Lung (tissue), 17 donors: ENCODE measurements at places on chromosomes 4 and X.

DNA sequence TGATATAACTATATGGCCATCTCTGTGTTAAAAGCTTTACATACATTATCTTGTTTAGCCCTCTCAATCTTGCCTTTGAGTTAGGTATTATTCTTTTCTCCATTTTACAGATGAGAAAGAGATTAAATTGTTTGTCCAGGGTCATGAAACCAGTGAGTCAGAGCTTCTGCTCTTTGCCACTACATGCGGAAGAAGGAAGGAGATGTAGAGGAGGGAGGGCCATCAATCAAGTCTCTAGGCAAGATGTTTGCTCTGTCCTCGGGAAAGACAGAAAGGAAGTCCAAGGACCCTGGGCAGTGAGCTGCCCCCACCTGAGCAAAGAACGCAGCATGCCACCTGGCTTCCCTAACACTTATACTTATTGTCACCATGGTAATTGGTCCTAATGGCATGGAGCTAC, 133.7 kb upstream of the IL1RAPL2 start:
- no peak for DNase-seq

- DNase-seq, result no peak
These were observed 87.7 kb downstream of the FAM13A start for GRCh38 chr4:88969271-88969670.

- no peak for DNase-seq
These were observed 66.3 kb downstream of the MED28 start for GRCh38 chr4:17680559-17681280.

DNA sequence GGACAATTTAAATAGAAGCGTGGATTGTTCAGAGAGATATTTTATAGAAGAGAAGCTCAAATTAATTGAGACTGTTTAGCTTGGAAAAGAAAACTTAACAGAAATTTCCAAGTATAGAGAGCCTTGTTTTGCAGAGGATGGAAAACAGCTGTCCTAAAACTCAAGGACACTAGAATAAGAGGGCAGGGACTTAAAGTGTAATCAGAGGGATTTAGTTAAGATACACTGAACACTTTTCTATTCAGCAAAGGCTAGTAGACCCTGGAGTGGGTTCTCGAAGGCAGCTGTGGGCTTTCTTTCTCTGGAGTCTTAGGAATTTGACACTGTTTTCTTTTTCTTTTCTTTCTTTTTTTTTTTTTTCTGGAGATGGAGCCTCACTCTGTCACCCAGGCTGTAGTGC, 92.7 kb upstream of the ARX start:
- DNase-seq, result peak; percentile 76

DNA sequence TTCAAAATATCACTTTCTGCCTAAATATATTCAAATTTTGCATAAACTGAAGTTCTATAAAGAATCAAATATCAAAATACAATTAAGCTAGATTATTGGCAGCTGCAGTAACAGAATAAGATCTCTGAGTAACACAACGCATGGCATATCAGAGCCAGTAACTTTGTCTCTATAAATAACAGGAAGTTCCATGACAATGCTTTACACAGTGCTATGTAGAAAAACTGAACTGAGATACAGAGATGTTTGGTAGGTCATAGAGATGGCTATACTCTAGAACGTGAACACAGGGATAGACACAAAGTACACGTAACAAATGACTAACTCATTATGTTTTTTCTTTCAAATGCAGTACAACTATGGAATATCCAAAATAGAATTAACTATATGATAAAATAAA, 18.2 kb downstream of the UBE2D3 start:
- no peak for DNase-seq

DNA sequence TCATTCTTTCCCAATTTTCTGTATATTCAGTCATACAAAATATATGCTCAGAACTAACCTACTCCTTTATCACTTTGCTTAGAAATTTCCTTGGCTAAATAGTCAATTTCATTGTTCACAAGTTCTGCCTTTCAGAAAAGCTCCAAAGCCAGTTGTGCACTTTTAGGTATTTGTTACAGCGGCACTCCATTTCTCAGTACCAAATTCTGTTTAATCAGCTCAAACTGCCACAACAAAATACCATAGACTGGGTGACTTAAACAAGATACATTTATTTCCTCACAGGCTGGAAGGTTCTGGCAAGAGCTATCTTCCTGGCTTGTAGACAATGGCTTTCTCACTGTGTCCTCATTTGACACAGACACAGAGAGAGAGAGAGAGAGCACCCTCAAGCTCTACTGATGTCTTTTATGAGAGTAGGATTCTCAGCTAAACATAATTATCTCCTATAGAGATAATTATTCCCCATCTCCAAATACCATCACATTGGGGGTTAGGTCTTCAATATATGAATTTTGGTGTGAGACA, 188.8 kb upstream of the FSTL5 start:
- no peak for DNase-seq

- no peak for DNase-seq
These were observed 12.7 kb downstream of the KLHL34 start for GRCh38 chrX:21645431-21645830.

DNA sequence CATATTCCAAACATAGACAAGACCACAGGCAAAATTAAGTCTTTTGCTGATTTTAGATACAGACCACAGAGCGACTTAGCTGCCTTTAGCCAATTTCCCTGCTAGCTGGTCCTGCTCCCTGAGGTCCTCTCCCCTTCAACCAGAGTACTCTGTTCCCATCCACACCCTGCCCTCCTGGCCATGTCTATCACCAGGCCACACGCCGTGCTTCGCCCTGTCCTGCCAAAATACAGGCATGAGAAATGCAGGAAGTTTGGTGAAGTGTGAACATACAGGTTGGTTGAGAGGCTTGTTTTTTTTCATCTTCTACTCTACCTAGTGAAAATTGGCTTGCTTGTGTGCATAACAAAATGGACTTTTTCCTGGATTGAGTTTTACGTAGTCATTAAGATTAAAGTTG, 226.2 kb upstream of the TENM3 start:
- no peak for DNase-seq

GRCh38 chr4:142913461-142914030, 67.4 kb upstream of the INPP4B start:
- DNase-seq, result no peak

- DNase-seq, result no peak
These were observed 220.8 kb downstream of the NWD2 start for GRCh38 chr4:37465296-37465695.

DNA sequence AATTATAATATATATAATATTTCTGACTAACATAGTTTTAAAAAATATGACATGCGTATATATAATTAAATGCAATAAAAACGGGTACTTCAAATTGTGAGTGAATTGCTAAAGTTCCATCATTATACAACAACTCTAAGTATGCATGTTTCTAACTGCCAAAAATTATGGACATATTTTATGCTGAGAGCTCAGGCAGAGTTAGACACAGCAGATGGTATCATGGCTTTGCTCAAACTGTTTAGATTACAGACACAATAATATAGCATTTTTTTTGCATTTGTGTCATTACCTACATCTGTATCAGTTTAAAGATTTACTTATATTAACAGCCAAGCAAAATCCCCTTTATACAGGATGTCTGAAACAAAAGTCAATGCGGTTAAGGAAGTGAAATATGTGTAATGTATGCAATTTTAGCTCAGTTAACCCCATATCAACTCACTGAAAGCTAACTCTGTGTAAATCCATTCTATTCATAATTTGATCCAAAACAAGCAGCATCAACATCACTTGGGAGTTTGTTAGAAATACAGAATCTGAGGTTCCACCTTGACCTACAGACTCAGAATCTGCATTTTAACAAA, 119.1 kb upstream of the CNKSR2 start:
- DNase-seq, result no peak

- no peak for DNase-seq
These were observed 32.5 kb downstream of the DLG3 start for GRCh38 chrX:70476934-70477733.
